Stimulated activated CD4-positive, alpha-beta T cell treated with anti-CD3 and anti-CD28 coated beads, Interleukin-4, amount 100 ng/mL, for 48 hours (primary cell): ENCODE measurements at places on chromosomes 3 and 15.

- DNase-seq: no peak
These were observed 410.2 kb downstream of the GAP43 start for GRCh38 chr3:116033516-116033915.

GRCh38 chr3:170585937-170586310 lies at the start of gene SLC7A14:
Gene SLC7A14 (minus strand): TSS chr3:170586075. CDS start chr3:170526936, 59,139 bp downstream.
- no peak for DNase-seq

DNA sequence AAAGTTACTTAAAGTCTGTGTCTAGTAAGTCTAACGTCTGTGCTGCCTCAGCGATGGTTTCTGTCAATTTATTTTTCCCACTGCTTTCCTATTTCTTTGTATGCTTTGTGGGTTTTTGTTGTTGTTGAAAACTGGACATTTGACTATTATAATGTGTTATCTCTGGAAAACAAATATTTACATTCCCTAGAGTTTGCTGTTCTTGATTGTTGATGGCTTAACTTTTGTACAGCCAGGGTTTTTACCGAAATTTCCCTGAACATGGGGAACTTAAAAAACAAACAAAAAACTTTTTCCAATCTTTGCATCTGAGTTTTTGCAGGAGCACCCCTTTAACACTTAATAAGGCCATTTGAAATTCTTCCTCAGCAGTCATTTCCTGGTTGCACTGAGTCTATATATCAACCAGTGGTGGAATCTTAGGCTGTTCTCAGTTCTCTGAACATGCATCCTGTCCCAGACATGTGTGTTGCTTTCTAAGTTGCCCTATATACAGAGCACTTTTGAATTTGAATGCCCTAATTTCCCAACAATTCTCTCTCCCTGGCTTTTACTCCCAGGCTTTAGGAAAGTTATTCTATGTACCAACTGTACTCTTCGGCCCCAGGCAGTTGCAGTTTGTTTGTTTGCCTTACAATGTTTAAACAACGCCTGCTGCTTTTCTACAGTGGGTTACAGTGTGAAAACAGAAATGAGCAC lies 11.8 kb upstream of the PIAS1 start:
- DNase-seq: no peak

DNA sequence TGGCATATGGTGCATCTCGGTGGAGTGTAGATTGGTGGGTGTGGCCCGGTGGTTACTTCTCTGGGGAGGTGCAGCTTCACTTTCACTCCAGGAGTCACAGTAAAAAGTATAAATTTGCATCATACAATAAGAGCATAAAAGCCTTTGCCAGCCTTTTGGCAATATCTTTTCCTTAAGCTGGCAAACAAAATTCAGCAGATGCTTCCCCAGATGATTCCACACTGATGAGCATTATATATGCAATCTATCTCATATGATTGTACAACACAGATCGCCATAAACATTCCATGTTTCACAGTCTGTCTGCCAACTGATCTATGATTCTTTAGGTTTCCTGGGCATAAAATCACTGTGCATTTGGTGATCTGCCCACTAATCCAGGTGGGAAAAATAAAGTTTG lies 120.2 kb upstream of the ALCAM start:
- no peak for DNase-seq

DNA sequence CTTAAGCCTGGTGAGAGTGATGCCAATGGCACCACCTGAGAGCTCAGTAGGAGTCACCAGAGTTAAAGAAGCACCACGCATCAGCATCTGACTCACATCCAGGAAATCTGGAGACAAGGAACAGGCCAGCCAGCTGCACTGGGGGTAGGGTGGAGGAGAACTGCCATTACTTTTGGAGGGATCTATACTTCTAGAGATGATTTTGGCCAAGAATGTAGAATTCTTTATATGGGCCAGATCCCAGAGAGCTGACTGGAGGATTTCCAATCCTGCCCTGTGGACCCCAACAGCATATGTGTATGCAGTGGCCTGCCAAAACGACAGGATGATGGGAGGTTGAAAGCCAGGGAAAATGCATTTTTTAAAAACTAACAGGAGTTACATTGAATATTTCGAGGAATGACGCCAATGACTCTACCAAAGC lies 29.8 kb downstream of the CCR3 start:
- no peak for DNase-seq

GRCh38 chr3:120326784-120327183 lies 22.4 kb downstream of the LRRC58 start:
- no peak for DNase-seq

DNA sequence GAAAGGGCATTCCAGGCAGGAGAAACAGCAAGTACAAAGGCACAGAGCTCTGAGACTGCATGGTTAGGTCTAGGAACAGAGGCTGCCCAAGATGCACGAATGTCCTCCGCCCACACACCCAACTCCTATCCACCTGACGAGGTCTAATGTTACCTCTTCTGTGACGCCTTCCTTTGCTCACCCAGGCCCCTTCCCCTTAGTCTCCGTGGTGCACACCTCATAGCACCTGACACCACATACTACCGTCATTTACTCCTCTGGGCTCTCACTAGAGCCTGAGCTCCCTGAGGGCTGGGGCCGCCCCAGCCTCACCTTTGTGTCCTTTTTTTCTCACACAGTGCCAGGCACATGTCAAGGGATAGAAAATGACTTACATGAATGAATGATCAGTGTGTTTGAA lies 31.0 kb upstream of the RASGRF1 start:
- DNase-seq: no peak

- no peak for DNase-seq
These were observed 47.3 kb upstream of the LRRC58 start for GRCh38 chr3:120396469-120396868.

DNA sequence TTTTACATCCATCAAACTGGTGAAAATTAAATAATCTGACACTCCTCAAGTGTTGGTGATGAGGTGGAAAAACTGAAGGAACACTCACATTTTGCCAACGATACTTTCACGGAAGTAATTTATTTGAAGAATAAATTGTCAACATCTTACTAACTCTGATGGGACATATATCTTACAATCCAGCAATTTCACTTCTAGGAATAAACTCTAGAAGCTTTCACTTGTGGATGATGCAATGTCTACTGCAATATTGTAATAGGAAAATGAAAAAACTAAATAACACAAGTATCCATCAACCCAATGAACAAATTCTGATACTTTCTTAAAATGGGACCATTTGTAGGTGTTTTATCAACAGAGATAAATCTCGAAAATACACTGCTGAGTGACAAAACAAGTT lies 16.2 kb upstream of the LIPC start:
- DNase-seq: no peak

DNA sequence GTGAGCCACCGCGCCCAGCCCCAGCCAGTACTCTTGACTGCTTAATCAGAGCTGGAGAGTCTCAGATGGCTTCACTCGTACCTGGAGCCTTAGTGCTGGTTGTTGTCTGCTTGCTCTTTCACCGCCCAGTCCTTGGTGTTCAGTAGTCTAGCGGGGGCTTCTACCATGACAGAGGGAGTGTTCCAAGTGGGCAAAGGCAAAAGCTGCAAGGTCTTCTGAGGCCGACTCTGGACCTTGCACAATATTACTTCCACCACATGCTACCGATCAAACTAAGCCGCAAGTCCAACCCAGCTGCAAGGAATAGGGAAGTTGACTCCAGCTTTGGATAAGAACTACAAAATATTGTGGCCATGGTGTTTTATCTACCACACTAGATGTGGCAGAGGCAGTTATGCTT lies 6.6 kb downstream of the PARL start:
- DNase-seq: no peak

DNA sequence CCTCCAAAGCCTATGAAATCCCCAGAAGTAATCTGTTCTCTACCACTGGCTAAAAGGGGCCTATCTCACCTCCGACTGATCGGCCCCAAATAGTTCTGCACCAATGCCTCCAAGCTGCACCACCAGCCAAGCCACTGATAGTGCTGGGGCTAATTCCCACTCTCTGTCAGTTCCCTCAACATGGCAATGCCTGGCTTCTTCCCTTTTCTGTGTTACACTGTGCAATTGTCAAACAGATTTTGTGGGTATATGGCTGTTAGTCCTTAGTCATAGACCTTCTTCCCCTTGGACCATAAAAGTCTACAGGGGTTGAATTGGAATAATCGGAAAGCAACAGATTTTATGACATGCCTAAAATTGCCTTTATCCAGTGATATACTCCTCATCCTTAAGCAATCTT lies 9.3 kb upstream of the UBE2E2 start:
- no peak for DNase-seq

- no peak for DNase-seq
These were observed 36.5 kb downstream of the DET1 start for GRCh38 chr15:88509964-88510363.

DNA sequence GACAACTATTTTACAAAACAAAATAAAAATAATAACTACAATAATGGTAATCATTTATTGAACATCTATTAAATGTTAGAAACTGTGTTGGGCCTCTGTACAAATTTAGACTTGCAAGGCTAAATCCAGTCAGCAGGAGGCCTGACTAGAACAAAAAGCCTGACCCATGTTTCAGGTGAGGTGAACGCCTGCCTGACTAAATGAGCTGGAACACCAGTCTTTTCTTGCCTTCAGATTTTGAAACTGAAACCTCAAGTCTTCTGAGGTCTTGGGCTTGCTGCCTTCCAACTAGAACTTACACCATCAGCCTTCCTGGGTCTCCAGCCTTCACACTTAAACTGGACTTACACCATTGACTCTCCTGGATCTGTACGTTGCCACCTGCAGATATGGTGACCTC lies 706.9 kb downstream of the TBL1XR1 start:
- DNase-seq: no peak

DNA sequence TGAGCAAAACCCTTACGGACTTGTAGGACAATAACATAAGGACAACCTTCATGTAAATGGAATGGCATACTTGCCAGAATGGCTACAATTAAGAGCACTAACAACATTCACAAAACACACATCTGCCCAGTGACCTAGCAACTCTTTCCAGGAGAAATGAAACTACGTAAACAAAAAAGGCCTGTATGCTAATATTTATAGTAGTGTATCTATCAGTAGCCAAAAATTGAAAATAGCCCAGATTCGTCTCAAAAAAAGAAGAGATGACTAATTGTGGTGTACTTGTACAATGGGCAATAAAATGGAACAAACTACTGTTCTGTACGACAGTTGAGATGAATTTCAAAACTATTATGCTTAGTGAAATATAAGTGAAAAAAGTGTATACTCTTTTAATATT lies 38.4 kb downstream of the CMC1 start:
- no peak for DNase-seq

DNA sequence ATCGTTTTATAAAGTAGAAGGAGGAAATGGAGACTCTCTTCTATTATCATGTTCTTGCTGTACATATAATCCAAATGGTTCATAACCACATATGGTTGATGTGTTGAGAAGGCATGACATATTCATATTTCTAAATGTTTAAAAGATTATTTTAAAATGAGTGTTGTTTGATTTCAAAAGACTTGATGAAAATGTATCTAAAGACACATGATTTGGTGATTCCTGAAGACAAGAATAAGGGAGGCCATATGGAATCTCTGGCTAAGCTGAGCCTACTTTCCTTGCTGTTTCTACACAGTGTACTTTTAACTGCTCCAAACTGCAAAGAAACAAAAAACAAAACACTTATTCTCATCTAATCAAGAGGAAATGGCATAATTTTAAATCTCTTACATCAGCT lies 23.0 kb upstream of the GYG1 start:
- no peak for DNase-seq

DNA sequence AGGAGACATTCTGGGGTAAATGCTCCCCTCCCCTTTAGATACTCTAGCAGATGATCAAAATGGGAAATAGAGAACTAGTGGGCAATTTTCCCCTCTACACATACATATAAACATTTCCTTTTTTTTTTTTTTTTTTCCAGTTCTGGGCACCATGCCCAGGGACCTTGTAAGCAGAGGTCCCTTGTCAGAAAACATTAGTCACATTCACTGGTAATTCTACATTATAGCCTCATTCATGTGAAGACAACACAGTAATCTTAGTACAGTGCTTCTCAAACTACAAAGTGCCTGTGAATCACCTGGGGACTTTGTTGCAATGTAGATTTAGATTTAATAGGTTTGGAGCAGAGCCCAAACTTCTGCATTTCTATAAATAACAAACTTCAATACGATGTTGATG lies 60.1 kb upstream of the ACTC1 start:
- no peak for DNase-seq

- DNase-seq: no peak
These were observed 244.1 kb upstream of the PDZRN3 start for GRCh38 chr3:73868688-73869315.

GRCh38 chr3:183816681-183817510 lies 8.5 kb downstream of the MAP6D1 start:
- DNase-seq: no peak

- DNase-seq: no peak
These were observed 231.7 kb downstream of the PDZRN3 start for GRCh38 chr3:73393005-73393404.

GRCh38 chr15:77627067-77627466 lies 5.6 kb downstream of the LINGO1 start:
- DNase-seq: no peak

DNA sequence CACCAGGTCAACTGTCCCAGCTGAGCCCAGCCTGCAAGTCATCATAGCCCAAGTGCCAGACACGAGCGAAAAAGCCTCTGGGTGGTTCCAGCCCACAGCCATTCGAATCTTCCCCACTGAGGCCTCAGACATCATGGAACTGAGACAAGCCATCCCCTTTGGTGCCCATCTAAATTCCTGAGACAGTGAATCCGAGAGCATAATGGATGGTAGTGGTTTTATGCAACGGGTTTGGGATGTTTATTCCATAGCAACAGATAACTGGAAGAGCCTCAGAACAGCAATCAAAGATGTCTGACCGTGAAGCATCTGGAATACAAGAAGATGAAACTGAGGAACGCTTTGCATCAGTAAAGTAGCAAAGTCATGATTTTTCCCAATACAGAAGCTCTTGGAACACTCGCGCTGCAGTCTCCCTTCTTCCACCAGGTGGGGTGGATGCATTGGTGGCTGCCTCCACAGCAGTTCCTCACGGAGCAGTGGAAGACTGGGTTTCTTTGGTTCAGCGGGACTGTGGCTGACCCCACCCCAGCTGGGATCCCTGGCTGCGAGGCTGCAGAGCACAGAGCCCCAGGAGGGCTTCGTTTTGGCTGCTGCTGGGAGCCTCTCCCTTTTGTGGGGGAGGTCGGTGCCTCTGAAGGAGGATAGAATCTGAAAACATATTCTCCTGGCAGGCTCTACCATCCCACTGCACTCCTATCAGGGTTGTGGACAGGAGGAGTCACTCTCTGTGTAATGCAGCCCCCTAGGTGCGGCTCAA lies 26.4 kb upstream of the PDE8A start:
- DNase-seq: peak; percentile 18

DNA sequence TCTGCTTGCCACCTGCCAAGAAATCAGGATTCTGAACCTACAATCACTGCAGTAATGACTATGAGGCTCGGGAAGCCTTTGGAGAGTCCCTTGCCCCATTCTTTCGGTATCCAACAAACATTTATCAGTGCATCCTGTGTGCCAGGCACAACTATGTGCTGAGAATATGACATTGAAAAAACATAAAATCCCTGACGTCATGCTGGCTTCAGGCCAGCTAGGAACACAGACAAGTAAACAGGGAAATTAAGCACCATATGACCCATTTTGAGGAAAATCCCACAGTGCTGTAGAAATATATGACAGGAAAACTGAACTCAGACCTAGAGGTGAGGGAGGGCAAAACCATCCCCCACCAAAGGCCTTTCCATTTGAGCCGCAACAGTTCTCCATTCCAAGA lies 34.1 kb upstream of the DET1 start:
- no peak for DNase-seq

GRCh38 chr15:56524915-56525314 lies 60.0 kb upstream of the MNS1 start:
- DNase-seq: no peak

- no peak for DNase-seq
These were observed 605.0 kb upstream of the TBL1XR1 start for GRCh38 chr3:177802151-177802900.
